ENCODE measurements at places on chromosomes 3 and 15.

- DNase-seq: no peak
These were observed 808 bp downstream of the RBM6 start for GRCh38 chr3:49940667-49941249.

DNA sequence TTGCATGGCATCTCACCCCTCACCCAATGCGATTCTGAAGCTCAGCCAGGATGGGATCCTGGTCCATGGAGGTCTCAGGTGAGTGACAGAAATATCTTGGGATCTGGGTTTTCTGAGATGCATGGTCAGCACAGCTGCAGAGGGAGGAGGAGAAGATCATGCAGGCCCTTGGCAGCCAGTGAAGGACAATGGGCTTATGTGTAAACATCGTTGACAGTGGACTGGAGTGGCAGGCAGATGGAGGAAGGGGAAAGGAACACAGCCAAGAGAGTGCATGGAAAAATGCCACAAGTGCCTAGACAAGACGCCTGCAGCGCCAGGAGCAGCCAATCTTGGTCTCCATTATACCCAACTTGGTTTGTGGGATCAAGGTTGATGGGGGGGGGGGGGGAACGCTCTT, 347.9 kb downstream of the MCTP2 start:
- DNase-seq: no peak

- DNase-seq: no peak
These were observed 91.3 kb upstream of the CTDSPL start for GRCh38 chr3:37770336-37770735.

- no peak for DNase-seq
These were observed 11.0 kb downstream of the VILL start for GRCh38 chr3:38001456-38002081.

DNA sequence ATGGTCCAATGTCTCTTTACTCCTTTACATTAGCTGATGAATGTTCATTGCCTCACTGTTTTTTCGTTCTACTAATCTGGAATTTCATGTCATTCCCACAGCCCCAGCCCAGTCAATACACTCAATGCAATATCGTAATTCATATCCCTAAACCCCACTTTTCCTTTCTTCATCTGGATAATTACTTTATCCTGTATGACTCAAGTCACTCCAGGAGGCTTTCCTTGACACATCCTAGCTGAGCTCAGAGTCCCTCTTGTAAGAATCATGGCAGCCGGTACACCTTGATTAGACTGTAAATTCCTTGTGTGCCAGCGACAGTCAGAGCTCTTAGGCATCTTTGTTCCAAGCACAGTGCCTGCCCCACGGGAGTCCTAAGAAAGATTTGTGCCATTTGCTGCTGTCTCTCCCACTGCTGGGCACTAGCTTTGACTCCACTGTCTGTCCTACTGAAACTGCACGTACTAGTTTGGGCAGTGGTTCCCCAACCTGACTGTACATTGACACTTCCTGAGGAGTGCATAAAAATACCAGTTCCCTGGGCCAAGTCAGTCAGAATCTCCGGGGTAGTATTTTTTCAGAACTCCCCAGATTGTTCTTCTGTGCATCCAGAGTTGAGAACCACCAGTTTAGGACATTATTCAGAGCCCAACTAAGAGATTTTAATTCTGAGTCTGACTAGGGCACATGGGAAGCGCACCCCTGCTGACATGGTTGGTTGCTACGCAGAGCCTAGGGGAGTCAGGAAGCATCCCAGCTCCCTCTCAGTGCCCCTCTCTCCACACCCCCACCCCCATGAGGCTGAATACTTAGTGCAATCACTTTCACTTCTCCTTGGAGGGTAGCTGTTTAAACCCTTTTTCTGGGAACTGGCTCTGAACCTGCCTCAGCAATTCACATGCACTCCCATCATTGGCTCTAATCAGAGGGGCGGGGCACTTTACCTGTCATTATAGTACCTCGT, 19.5 kb upstream of the C3orf70 start:
- DNase-seq: no peak

- DNase-seq: no peak
These were observed 919.9 kb downstream of the TUSC7 start for GRCh38 chr3:117629505-117629904.

- no peak for DNase-seq
These were observed 599.3 kb downstream of the PYDC2 start for GRCh38 chr3:192060160-192060781.

- DNase-seq: no peak
These were observed 49.2 kb downstream of the LDHAL6B start for GRCh38 chr15:59255680-59256336.

DNA sequence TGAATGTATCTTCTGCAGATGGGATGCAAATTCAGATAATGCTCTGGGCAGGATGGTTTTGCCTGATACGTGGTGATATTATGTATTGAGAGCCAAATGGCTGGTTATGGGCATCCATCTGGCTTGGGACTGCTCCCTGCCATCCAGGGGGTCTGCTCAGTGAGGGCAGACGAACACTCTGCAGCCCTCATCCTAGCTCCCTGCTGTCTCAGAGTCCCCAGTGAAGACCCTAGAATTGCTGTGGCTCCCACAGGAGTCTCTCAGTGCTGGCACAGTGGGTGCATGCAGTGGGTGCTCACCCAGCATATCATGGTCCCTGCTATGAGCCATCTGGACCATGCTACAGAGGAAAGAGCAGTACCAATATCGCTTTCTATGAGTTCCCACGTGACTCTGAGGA, 10.3 kb downstream of the CX3CR1 start:
- DNase-seq: no peak

All from stimulated activated CD4-positive, alpha-beta T cell treated with anti-CD3 and anti-CD28 coated beads, Interleukin-1b, Interleukin-23, amount 100 ng/mL, for 24 hours (primary cell).